ENCODE measurements at places on chromosomes 7 and 10.
A peak's percentile ranks its signal among the peaks of the same experiment; 100 is the strongest.

- no peak for DNase-seq
These were observed 667.3 kb downstream of the PARD3 start for GRCh38 chr10:34147641-34148304.

DNA sequence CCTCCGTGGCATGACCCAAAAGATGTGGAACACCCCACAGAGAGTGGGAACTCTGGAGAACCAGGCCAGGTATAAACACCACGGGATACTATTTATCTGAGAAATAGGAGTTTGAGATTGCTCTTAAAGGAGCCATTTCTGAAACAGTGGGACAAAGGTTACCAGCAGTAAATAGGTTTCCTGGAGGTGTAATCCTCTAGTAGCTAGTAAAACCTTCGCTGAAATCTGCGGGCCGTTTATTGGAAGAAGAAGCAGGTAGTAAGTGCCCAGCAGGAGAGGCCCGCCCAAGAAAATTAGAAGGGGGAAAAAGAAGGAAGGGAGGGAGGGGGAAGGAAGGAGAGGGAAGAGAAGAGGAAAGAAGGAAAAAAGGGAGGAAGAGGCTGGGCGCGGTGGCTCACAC is 51.6 kb downstream of the CHST3 start:
- DNase-seq: no peak

- no peak for DNase-seq
These were observed 200.6 kb downstream of the CHCHD3 start for GRCh38 chr7:132881317-132881716.

GRCh38 chr10:130963052-130963393 is 348.5 kb downstream of the TCERG1L start:
- no peak for DNase-seq

GRCh38 chr7:47744883-47745282 is 163.0 kb upstream of the TNS3 start:
- DNase-seq: no peak

DNA sequence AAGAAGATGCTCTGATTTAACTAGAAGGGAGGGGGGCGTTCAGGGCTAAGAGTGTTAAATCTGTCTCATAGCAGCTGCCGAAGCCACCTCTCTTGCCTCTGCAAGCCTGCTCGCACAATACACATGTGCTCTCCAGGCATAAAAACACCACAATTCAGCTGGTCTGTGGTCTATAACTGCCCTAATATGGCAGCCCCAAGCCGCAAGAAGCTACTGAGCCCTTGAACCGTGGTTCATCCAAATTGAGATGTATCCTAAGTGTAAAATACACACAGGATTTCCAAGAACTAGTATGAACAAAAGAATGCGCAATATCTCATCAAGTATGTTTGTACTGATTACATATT is 70.8 kb upstream of the FGFR2 start:
- no peak for DNase-seq

- no peak for DNase-seq
These were observed 57.6 kb downstream of the MALSU1 start for GRCh38 chr7:23356726-23357125.

DNA sequence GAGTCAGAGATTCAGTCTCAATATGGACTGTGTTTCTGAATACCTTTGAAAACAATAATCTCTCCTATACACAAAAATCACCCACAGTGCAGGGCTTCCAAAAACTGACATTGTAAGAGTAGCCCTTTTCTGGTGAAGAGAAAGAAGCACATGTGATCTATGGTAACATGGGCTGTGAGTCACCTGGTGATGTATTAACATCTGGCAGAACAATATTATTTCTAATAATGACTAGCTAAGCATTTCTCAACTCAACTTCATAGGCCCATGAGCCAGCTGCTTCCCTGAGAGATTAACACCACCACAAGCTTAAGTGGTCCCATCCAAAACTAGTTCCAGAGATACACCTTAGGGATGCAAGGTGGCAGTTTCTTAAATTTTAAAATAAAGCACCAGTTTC is 331.0 kb upstream of the NRP1 start:
- no peak for DNase-seq

- peak; percentile 90 for DNase-seq
These were observed 40.0 kb downstream of the GOLGA7B start for GRCh38 chr10:97889461-97890265.

DNA sequence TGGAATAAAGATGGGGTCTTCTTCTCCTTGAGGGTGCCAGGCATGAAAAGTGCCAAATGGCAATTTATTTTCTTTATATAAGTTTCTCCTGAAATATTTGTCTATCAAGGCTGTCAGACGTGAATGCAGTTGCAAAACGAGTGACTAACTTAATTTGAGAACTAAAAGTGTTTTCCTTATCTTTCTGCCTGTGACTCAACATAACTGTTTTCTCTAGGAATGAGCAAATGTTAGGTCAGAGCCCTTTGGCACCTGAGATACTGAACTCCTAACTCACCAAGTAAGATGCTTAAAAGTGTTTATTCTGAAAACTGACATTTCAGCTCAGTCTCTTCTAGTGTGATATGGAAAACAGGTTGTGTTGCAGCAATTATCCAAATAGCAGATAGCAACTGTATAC is 197.0 kb downstream of the STK31 start:
- no peak for DNase-seq

- DNase-seq: no peak
These were observed 8.4 kb upstream of the C10orf88 start for GRCh38 chr10:122962405-122962804.

GRCh38 chr10:79323602-79324001 is 23.7 kb upstream of the PPIF start:
- no peak for DNase-seq

DNA sequence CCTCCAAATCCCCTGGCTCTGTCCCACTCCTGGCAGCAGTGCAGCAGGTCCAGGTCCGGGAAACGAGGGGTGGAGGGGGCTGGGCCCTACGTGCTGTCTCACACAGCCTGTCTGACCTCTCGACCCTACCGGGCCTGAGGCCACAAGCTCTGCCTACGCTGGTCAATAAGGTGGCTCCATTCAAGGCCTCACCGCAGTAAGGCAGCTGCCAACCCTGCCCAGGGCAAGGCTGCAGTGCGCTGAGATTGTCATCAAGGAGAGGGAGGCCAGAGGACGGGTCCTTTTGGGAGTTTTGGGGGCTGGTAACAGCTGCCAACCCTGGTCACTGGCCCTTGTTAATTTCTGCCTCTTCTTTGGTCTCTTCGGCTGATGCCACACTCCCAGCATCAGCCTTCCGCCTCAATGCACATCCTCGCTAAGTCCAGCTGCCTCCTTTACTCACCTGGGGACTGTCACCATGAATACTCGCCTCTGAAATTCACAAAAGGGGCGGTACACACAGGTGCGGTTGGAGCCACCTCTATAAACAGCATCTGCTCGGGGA is 3.5 kb downstream of the EPO start:
- DNase-seq: no peak

DNA sequence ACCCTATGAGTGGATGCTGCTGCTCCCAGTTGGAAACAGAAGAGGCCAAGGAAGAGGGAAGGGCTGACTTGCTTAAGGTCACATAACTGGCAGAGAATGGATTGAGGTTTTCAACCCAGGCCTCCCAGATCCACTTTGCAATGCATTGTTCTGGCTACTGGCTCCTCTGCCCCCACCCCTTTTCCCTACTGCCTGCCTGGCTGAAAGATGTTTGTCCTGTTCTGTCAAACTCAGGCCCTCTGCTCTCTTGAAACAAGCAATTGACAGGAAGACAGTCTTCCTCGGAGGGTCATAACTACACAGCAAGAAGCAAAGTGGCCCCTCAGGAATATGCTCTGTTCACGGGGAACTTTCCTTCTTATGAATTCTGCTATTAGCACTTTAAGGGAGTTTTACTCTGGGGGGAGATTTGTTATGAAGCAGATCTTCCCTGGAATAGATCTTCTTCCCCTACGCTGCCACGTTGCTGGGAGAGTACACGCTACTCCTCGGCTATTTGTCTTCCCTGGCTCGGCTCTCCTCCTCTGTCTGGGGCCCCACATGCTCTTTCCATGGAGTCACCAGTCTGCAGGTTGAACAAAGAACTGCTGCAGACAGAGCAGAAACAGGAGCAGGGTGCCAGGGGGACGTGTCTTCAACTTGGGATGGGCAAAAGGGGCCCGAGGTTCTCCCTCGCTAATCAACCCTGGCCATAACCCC is 436.1 kb downstream of the TYW1 start:
- no peak for DNase-seq

GRCh38 chr10:88687853-88688467 is 18.1 kb upstream of the LIPK start:
- DNase-seq: no peak

- peak; percentile 50 for DNase-seq
These were observed 15.6 kb downstream of the LYZL1 start for GRCh38 chr10:29304264-29304994.

GRCh38 chr10:77889277-77889903 is 37.2 kb downstream of the DLG5 start:
- DNase-seq: no peak

DNA sequence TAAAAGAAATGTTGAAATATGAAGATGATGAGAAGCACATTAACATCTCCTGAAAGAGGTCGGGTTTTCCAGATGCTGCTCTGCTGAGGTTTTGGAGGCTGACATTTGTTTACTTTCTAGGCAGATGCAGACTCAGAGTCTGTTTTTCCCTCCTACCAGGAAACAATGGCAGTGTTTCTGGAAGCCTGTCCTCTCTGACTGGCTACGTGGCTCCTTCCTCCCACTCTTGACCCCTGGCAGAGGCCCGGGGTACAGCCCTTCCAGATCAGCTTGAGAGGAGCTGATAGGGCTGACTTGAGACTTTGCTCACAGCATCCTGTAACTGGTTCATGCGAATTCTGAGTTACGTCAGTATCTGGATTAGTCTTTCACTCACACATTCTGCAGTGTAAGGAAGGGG is 41.1 kb upstream of the IL15RA start:
- DNase-seq: no peak

DNA sequence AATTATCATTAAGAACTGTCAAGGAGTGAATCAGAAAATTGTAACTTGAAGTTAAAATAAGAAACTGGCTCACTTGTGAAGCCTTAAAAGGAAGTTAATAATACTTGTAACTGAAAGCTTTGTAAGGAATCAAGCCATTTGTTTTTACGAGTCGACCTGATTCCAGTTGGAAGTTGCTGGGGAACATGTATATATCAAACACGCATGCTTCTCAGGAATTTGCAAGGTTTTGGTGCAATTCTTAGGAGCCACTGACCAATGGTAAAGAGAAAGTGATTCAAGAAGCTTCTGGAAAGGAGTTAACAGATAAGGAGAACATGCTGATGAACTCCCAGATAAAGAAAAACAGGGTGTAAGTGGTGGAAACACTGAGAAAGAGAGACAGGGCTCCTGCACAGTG is 56.4 kb downstream of the ETV1 start:
- no peak for DNase-seq

DNA sequence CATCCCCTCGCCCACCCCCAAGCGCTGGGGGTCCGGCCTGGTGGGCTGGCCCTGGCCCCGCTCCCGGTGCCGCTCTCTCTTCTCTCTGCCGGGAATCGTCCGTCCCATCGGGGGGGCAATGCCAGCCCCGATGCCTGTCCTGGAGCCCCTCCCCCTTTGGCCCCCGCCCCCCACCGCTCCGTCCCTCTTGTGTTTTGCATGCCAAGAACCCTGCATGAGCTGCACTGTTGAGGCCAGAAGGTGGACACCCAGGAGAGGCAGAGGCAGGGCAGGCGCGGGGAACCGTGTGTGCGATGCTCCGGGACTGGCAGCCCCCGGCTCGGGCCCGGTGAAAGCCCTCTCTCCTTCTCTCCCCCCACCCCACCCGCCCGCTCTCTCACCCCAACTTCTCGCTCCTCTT is 22.1 kb upstream of the HSPB1 start:
- no peak for DNase-seq

GRCh38 chr7:102036958-102037357 is 219.5 kb downstream of the CUX1 start:
- DNase-seq: no peak

- DNase-seq: no peak
These were observed 13.9 kb downstream of the ARHGAP22 start for GRCh38 chr10:48590945-48591344.

DNA sequence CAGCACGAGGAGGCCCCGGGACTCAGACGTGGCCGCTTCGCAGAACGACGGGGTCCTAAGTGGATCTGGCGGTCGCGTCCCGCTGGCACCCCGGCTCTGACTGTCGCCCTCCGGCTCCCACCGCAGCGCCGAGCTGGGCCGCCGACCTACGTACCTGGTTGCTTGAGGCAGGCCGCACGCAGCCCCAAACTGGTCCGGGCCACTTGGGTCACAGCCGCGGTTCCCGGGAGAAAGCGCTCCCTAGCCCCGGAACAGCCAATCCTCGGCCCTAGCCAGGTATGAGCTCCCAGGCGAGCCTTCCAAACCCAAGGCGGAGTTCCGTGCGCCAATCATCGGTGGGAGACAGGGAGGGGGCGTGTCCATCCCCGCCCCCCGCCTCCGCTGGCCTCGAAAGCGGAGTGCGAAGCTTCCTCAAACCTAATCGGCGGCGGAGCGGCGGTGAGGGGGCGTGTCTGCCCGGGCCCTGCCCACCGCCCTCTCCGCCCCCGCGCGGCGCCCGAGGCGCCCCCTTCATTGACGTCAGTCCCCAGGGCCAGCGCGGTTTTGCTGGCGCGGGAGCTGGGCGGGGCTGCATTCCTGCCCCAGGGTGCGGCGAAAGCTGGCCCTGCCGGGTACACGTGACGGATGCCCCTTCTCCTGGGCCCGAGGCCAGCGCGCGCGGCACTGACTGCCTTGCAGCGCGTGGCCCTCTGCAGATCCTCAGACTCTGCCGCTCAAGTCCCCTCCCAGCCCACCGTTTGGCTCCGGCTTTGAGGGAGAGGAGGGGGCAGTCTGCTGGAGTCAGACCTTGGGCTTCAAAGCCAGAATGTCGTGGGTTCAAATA is at the start of gene AVPI1:
Gene AVPI1, minus strand, starts transcription at position 280 of the 823 bp plus-strand sequence. CDS start 7,336 bp downstream, outside the sequence.
- DNase-seq: peak; percentile 95

GRCh38 chr10:51369903-51370302 is 295.6 kb downstream of the PRKG1 start:
- DNase-seq: peak; percentile 5

- peak; percentile 11 for DNase-seq
These were observed 54.3 kb upstream of the AKR1E2 start for GRCh38 chr10:4771554-4772201.

DNA sequence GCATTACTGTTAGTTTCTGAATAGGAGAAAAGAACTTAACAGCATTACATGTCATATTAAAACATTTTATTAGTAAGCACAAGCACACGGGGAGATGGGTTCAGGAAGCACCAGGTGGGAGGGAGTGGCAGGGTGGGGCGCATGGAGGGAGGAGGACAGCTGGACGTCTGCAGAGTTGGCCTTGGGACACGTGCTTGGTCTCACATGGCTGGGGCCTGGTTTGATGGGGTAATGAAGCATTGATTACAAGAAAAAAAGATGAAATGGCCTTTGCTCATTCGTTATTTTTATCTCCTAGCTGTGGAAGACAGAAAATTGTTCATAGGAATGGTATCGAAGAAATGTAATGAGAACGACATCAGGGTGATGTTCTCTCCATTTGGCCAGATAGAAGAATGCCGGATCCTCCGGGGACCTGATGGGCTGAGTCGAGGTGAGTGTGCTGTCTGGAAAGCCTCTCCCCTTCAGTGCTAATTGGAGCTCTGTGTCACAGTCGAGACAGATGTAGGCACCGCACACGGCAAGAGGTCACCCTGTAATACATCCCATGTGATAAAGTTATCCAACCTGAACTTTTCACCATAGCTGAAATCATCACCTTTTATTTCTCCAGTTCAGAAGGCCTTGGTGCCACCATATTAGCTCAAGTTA is 239.9 kb downstream of the CELF2 start:
- no peak for DNase-seq
